ENCODE measurements at places on chromosomes 16 and 17. TPM values are rescaled to one million over a fixed set of nuclear protein-coding genes. Genes with fewer than 3 reads are reported as not detected.

DNA sequence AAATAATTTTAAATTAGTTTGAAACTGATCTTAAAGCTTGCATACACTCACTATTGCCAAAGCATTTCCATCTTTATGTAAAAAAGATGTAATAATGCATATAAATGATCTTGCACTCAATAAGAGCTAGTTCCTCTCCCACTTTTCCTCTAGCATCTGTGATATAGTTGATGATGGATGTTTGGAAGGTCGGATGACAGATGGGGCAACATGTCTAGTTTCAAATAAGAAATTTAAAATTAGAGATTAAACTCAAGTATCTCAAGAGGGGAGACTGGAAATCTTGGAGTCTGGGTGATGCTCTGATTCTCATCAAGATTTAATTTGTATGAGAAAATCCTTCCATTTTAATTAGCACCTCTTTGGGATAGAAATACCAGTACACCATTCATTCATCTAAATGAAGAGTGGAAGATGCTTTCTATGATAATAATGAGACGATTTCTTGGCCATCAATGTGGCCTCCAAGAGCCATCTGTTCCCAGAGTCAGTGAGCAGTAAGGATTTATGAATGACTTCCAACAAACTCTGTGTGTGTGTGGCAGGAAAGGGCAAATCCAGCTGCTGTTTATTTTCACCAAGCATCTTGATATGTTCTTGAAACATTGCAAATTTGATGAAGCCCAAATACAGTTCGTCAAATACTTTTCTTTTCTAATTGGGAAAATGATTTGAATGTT, 616.3 kb upstream of the CDH8 start:
- no peak for DNase-seq
- no peaks in the 10 kb centered on the region for H3K36me3 ChIP-seq
- no peak overlapping the region for H3K4me3 ChIP-seq
- H3K27ac ChIP-seq = no peak overlapping the region
- no peaks in the 10 kb centered on the region for H3K27me3 ChIP-seq

GRCh38 chr17:35898283-35899070, 18.3 kb upstream of the CCL5 start:
- DNase-seq = peak; percentile 31
- no peak overlapping the region for H3K27ac ChIP-seq
- H3K27me3 ChIP-seq = no peaks in the 10 kb centered on the region
- H3K4me1 ChIP-seq = no peaks in the 10 kb centered on the region
- H3K36me3 ChIP-seq = no peaks in the 10 kb centered on the region
- H3K4me3 ChIP-seq = no peak overlapping the region

- no peaks in the 10 kb centered on the region for H3K27me3 ChIP-seq
- no peak for DNase-seq
- peaks cover 14% of the 10 kb centered on the region for H3K4me1 ChIP-seq
- H3K27ac ChIP-seq = no peak overlapping the region
- no peak overlapping the region for H3K4me3 ChIP-seq
Measured at GRCh38 chr16:15510992-15511391, 76.6 kb downstream of the BMERB1 start.

- no peaks in the 10 kb centered on the region for H3K27me3 ChIP-seq
- H3K4me3 ChIP-seq = no peak overlapping the region
- peaks cover 32% of the 10 kb centered on the region for H3K4me1 ChIP-seq
- no peak for DNase-seq
Measured at GRCh38 chr16:85755929-85756768, 5.3 kb upstream of the C16orf74 start.

GRCh38 chr17:4780325-4780955, 5.7 kb downstream of the VMO1 start:
- peaks cover 9% of the 10 kb centered on the region for H3K4me1 ChIP-seq
- no peaks in the 10 kb centered on the region for H3K27me3 ChIP-seq
- H3K4me3 ChIP-seq = no peak overlapping the region
- H3K36me3 ChIP-seq = no peaks in the 10 kb centered on the region
- DNase-seq = no peak
- H3K27ac ChIP-seq = no peak overlapping the region

GRCh38 chr16:79564671-79565107, 35.8 kb downstream of the MAF start:
- peaks cover 41% of the 10 kb centered on the region for H3K27me3 ChIP-seq
- DNase-seq = no peak
- no peak overlapping the region for H3K4me3 ChIP-seq
- no peaks in the 10 kb centered on the region for H3K4me1 ChIP-seq
- no peaks in the 10 kb centered on the region for H3K36me3 ChIP-seq

DNA sequence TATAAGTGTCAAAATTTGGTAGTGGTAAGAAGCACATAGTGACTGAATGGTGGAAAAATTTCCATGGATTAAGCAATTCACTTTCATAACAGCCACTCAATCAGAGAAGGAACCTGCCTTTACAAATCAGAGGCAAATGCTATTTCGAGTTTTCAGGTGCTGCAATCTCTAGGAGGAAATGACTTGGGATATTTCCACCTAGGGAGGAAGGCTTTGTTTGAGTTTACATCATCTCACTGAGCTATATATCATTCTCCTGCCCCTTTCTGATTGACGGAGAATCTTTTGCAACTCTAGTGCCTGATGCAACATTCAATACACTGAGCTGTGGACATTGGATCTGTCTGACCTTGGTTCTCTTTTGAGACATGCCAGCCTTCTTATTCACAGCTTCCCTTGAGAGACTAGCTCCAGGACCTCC, 26.3 kb downstream of the MARCHF10 start:
- H3K4me1 ChIP-seq = peaks cover 61% of the 10 kb centered on the region
- no peak for DNase-seq
- peaks cover 4% of the 10 kb centered on the region for H3K36me3 ChIP-seq

GRCh38 chr16:678858-679813, 1.1 kb upstream of the STUB1 start:
- peaks cover 25% of the 10 kb centered on the region for H3K4me1 ChIP-seq
- peak; percentile 72 for DNase-seq
- no peaks in the 10 kb centered on the region for H3K36me3 ChIP-seq
- peak overlapping the region; percentile 54 for H3K4me3 ChIP-seq

- H3K4me1 ChIP-seq = no peaks in the 10 kb centered on the region
- H3K27ac ChIP-seq = no peak overlapping the region
- H3K27me3 ChIP-seq = peaks cover 97% of the 10 kb centered on the region
- no peaks in the 10 kb centered on the region for H3K36me3 ChIP-seq
Measured at GRCh38 chr17:45794840-45795239, 10.7 kb downstream of the CRHR1 start.

GRCh38 chr16:69508033-69508755, 57.6 kb upstream of the NFAT5 start:
- peaks cover 17% of the 10 kb centered on the region for H3K4me1 ChIP-seq
- no peaks in the 10 kb centered on the region for H3K27me3 ChIP-seq
- H3K36me3 ChIP-seq = peaks cover 7% of the 10 kb centered on the region
- H3K4me3 ChIP-seq = no peak overlapping the region
- H3K27ac ChIP-seq = no peak overlapping the region

DNA sequence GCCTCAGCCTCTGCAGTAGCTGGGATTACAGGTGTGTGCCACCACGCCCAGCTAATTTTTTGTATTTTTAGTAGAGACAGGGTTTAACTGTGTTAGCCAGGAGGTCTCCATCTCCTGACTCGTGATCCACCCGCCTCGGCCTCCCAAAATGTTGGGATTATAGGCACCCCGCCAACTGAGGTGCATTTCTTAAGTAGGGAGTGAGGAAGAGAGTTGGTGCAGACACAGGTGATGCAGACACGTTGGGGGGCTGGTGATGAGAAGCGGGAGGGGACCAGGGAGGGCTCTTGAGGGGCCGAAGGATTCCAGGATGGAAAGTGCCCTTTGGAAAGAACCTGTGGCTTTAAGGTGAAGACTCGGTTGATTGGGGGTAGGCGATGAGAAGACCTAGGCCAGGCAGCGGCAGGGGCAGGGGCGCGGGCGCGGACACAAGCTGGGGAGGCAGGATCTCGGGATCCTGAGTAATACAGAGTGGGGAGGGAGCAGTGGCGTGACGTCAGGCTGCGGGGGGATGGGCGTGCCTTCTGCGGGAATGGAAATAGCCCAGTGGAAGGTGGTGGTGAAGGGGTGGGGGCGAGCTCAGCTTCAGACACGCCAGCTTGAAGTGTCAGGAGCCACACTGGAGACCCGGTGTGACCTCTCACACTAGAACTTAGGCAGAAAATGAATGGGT, 2.5 kb upstream of the ATP6V0C start:
- no peak overlapping the region for H3K4me3 ChIP-seq
- DNase-seq = no peak
- no peak overlapping the region for H3K27ac ChIP-seq

GRCh38 chr16:55913716-55914115, 38.5 kb upstream of the CES5A start:
- no peak overlapping the region for H3K27ac ChIP-seq
- no peak overlapping the region for H3K4me3 ChIP-seq
- H3K27me3 ChIP-seq = peaks cover 7% of the 10 kb centered on the region
- H3K4me1 ChIP-seq = no peaks in the 10 kb centered on the region

- H3K36me3 ChIP-seq = no peaks in the 10 kb centered on the region
- H3K27ac ChIP-seq = no peak overlapping the region
- no peak overlapping the region for H3K4me3 ChIP-seq
- no peaks in the 10 kb centered on the region for H3K4me1 ChIP-seq
- DNase-seq = no peak
Measured at GRCh38 chr17:78798695-78799559, 16.9 kb upstream of the CYTH1 start.

- H3K4me3 ChIP-seq = peak within 1 kb of the TSS; percentile 57
- no peaks in the 10 kb centered on the region for H3K36me3 ChIP-seq
- peak within 1 kb of the TSS; percentile 38 for H3K27ac ChIP-seq
- H3K27me3 ChIP-seq = no peaks in the 10 kb centered on the region
Measured at GRCh38 chr16:2531371-2531695, at the start of gene CEMP1. TSS of gene CEMP1 (minus strand) at chr16:2531408. CDS start at chr16:2531073, 335 bp downstream.

DNA sequence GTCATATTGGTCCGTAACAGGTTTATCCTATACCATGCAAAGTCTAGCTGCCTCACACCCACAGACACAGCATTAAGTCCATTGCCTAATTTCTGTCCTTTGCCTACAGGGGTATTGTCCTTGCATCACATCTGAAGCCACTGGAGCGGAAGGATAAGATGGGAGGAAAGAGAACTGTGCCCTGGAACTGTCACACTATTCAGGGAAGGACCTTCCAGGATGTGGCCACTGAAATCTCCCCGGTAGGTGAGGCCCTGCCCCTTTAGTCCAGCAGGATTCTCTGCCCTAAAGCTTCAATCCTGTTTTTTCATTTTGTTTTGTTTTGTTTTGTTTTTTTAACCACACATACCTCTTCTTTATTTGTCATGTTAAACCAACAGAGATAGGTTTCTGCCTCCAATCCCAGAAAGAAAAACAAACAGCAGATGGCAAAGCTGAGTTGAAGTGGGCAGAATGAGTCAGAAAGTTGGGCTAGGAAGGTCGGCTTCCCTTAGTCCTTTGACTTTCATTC, 2.2 kb upstream of the EFTUD2 start:
- no peaks in the 10 kb centered on the region for H3K36me3 ChIP-seq
- no peaks in the 10 kb centered on the region for H3K27me3 ChIP-seq
- H3K4me3 ChIP-seq = peak overlapping the region; percentile 17
- H3K4me1 ChIP-seq = peaks cover 54% of the 10 kb centered on the region
- peak overlapping the region; percentile 66 for H3K27ac ChIP-seq
- peak; percentile 44 for DNase-seq

GRCh38 chr16:47033176-47033575, 59.7 kb upstream of the DNAJA2 start:
- H3K36me3 ChIP-seq = no peaks in the 10 kb centered on the region
- no peak for DNase-seq

- H3K27ac ChIP-seq = no peak overlapping the region
- no peaks in the 10 kb centered on the region for H3K36me3 ChIP-seq
- no peak for DNase-seq
- no peaks in the 10 kb centered on the region for H3K4me1 ChIP-seq
- no peak overlapping the region for H3K4me3 ChIP-seq
Measured at GRCh38 chr17:27669850-27670249, 38.9 kb downstream of the LGALS9 start.

DNA sequence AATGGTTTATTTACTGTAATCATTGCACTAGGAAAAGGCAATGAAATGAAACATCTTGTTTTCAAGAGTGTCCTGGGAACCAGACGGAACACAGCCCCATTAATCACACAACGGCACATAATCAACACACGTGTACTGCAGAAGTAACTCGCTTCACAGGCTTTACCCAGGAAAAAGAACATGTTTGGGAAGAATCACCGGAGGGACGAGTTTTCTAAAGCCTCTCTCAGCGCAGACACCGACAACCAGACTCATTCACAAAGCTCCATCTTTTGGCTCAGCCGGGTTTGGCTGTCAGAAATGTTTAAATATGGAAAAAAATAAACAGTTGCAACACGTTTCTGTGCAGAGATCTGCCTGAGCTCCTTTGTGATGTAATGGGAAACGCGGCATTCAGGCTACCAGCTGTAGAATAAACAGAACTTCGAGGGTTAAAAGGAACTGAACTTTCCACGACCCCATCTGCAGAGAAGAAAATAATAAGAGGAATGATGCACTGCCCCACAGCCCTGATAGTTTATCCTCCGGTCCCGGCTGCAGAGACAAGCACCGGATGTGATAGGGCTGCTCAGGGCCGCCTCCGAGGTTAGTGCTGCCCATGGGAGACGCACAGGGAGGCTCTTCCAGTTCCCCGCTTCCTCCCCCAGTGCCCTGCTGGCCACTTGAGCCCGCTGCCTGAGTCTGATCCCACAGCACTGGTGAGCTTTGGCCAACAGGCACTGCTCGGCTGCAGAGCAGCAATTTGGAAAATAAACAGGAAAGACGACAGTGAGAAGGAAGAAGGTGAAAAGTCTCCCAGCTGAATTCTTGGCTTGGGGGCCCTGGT, 119.8 kb downstream of the HIC1 start:
- no peaks in the 10 kb centered on the region for H3K4me1 ChIP-seq
- H3K27me3 ChIP-seq = no peaks in the 10 kb centered on the region
- DNase-seq = no peak
- H3K4me3 ChIP-seq = no peak overlapping the region

DNA sequence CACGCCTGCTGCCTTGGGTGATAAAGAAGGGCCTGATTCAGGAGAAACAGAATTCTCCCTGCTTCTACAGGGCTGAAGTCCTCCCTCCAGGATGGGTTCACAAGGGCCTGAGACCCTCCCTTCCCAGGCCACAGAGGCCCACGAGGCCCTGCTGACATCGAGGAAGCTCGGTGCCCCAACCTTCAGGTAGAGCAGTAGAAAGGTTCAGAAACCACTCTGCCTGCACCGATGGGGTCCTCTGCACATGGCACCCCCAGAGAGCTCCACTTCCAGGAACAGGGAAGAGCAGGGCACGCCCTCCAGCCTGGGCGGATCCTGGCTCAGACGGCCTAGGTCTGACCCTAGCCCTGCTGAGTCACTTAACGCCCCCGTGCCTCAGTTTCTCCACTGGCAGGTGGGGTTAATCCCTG, 773 bp downstream of the CENPX start:
- no peaks in the 10 kb centered on the region for H3K36me3 ChIP-seq
- H3K4me3 ChIP-seq = peak overlapping the region; percentile 84
- no peak overlapping the region for H3K27ac ChIP-seq
- H3K27me3 ChIP-seq = no peaks in the 10 kb centered on the region
- H3K4me1 ChIP-seq = peaks cover 6% of the 10 kb centered on the region

The NLRC3 gene
- total RNA-seq = not detected

The PIK3R5 gene
- total RNA-seq = not detected

The PROCA1 gene
- total RNA-seq = 15.8 TPM

The SLC16A11 gene
- total RNA-seq = not detected

The KRT32 gene
- not detected for total RNA-seq

The SEC14L5 gene
- total RNA-seq = 1.1 TPM

The CLEC3A gene
- not detected for total RNA-seq

The AGRP gene
- not detected for total RNA-seq

The TP53TG3C gene
- not detected for total RNA-seq

Measured in PC-9 (cell line).